ENCODE measurements at places on chromosomes 7 and 10.

GRCh38 chr7:86785641-86786040 lies 141.9 kb downstream of the GRM3 start:
- DNase-seq, result no peak

- DNase-seq, result no peak
Measured at GRCh38 chr10:107159871-107160270, 4.6 kb downstream of the SORCS1 start.

- no peak for DNase-seq
Measured at GRCh38 chr10:102491136-102491535, 11.4 kb downstream of the ACTR1A start.

DNA sequence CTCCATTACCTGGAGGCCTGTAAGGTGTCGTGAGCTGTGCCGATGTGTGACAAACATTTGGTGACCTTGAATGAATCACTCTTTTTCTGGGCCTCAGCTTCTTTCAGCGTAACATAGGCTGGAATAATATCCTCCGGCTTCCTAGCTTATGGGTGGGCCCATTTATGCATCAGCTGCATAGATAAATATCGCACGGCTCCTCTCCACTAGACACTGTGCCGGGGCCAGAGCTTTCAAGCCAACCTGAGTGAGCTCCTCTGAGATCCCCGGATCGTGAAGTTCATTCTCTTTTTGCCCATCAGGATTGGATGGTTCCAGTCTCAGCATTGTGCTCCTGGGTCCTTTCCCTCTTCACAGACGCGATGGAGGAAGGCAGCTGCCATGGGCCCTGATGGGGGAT lies 574.3 kb upstream of the FOXK1 start:
- no peak for DNase-seq

DNA sequence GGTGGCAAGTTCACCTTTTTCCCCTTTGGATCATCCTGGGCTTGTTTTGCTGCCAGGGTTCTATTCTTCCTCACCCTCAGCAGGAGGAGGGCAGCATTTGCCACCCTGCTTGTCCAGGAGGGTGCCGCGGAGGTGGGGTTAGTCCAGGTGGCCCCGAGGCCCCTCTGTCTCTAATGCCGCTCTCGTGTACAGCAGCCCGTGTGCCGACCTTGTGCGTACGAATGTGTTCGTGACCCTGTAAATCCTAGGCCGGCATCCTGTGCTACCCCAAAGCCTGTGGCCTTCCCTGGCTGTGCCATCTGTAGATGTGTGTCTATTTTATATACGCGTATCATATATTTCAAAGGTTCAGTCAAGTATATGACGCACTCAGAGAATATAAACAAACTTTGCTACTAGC lies 10.6 kb downstream of the IQCE start:
- DNase-seq, result no peak

GRCh38 chr10:504806-505205 lies 184.7 kb downstream of the DIP2C start:
- DNase-seq, result peak; percentile 20

DNA sequence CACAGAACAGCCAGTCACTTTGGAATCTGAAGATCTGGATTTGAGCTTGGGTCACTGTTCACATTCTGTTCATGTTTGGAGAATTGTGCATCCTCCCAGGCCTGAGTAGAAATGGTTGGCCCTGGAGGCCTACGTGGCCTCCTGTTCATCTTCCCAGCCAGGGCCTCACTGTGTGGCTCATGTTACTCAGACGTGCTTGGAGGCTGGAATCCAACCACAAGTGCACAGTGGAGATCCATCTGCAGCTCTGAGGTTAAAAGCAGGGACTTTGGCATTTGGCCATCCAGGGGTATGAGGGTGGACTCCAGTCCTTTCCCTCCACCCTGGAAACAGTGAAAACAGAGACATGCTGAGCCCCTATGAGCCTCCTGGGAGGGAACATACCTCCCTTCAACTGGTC lies 709.0 kb upstream of the IGFBP3 start:
- DNase-seq, result no peak
